Cortex of kidney (tissue), 1 donor: ENCODE measurements at places on chromosomes 3 and 15.

DNA sequence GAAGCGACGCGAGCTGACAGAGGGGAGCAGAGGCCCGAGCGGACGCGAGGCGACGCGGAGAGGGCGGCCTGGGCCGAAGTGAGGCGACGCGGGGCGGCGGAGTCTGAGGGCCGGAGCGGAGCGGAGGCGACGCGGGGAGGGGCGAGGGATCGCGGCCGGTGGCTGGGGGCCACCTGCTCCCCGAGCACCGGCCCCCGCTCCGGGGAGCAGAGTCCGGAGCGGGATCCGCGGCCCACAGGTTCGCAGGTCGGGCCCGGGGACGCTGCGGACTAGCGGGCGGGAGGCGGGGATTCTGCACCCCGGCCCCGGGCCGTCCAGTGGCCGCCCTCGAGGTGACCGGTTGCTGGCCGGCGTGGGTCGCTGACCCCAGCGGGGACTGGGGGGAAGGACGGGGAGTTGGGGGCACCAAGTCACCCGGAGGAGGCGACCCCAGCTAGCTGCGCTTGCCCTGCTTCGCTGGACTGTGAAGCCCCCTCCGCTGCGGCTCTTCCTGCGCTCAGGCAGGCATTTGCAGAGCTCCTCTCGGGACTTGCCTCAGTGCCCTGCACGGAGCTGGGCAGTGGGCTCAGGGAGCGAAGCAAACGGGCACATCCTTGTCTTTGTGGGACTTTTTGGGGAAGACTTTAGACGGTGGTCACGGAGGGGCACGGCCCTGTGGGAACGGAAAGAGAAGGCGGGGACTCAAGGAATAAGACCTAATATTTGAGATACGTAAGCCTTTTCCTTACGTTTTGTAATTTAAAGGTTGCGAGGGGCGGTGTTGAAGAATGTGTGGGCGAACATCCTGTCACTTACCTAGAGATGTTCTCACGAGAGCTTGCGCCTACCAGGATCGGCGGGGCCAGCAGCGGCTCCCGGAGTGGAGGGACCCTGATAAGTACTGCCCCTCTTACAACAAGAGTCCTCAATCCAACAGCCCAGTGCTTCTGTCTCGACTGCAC, 566 bp downstream of the HMCES start:
- no peak for DNase-seq

- DNase-seq: no peak
These were observed 57.0 kb upstream of the ZNF148 start for GRCh38 chr3:125431912-125432790.

- no peak for DNase-seq
These were observed 148.5 kb upstream of the PDZRN3 start for GRCh38 chr3:73773233-73773632.

GRCh38 chr3:10683106-10683505, 132.9 kb upstream of the SLC6A11 start:
- no peak for DNase-seq

DNA sequence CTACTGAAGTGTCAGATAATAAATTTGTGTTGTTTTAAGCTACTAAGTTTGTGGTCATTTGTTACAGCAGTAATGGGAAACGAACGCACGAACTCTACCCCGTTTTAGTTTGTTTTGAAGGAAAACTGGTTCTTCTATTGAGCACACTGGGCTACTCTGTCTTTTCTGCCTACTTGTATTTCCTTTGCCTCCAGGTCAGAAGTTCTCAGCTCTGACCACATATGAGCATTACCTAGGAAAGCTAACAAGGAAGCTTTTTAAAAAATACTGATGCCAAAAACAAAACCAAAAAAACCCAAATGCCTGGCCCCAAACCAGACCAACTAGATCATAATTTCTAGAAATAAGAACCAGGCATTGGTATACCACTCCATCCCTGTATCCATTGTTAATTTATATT, 156.6 kb upstream of the TNIK start:
- DNase-seq: no peak

DNA sequence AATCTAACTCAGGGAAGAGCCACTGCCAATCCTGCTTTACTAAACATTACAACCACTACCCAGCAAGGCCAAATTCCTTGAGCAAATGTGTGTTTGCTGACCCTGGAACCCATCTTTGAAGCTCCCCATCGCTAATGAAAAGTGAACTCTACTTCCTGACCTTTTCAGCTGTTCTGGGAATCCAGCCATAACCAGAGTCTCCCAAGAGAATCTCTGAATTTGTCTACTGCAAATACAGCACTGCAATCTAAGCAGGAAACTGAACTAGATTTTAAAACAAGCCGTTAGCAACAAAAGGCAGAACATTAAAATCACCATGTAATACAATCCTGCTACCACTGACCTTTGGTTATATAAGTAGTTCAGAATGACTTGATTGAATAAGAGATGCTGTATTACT, 309.2 kb downstream of the MAGI1 start:
- no peak for DNase-seq

GRCh38 chr3:110806924-110807323, 264.7 kb upstream of the NECTIN3 start:
- no peak for DNase-seq

- DNase-seq: no peak
These were observed 73.8 kb upstream of the MRPS22 start for GRCh38 chr3:139269984-139270383.

DNA sequence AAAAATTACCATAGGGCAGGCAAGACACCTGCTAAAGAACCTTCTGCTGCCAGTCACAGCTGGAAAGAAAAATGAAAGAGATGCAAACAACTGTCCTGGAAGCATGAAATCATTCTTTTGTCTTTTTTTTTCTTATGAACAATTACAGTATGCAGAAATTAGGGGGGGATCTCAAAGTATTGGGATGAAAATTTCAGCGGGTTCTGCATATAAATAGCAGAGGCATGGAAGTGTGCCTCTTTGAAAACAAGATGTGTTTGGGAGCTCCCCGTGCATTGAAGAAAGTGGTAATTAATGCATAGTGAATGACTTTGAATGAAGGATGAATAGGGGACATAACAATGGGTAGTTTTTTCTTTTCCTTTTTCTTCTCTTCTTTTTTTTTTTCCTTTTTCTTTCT, 431.2 kb downstream of the SOX2 start:
- no peak for DNase-seq

GRCh38 chr3:20482350-20482749, 296.3 kb upstream of the SGO1 start:
- DNase-seq: no peak

- no peak for DNase-seq
These were observed 17.0 kb upstream of the SENP7 start for GRCh38 chr3:101529816-101530685.
